Activated CD4-positive, alpha-beta memory T cell treated with anti-CD3 and anti-CD28 coated beads for 36 hours (primary cell): ENCODE measurements at places on chromosomes 13 and 19. TPM values are rescaled to one million over a fixed set of nuclear protein-coding genes. Genes with fewer than 3 reads are reported as not detected.
A peak's percentile ranks its signal among the peaks of the same experiment; 100 is the strongest.

- DNase-seq = no peak
Measured at GRCh38 chr13:54232700-54233099, 1204.1 kb downstream of the OLFM4 start.

GRCh38 chr13:80259159-80259558 is 81.8 kb downstream of the SPRY2 start:
- no peak for DNase-seq

GRCh38 chr13:100789481-100789880 is 114.9 kb upstream of the TMTC4 start:
- no peak for DNase-seq

- peak; percentile 28 for DNase-seq
Measured at GRCh38 chr13:35475212-35475959, 1.1 kb downstream of the MAB21L1 start.

GRCh38 chr19:30521937-30522336 is 149.8 kb downstream of the ZNF536 start:
- no peak for DNase-seq

DNA sequence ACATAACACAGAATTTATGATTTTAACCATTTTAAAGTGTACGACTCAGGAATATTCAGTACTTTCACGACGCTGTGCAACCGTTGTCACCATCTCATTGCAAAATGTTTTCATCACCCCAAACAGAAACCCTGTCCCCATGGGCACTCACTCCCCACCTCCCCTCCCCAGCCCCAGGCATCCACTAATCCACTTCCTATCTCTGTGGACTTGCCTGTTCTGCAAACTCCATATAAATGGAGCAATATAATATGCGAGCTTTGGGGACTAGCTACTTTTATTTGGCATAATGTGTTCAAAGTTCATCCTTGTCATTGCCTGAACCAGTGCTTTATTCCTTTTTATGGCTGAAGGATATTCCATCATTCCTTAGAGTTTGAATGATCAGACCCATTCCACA is 7.3 kb upstream of the INSR start:
- DNase-seq = no peak

- no peak for DNase-seq
Measured at GRCh38 chr19:10237702-10238101, 6.6 kb upstream of the S1PR2 start.

- DNase-seq = no peak
Measured at GRCh38 chr19:3336680-3337523, 29.5 kb upstream of the NFIC start.

GRCh38 chr13:43119206-43119605 is 95.8 kb downstream of the DNAJC15 start:
- no peak for DNase-seq

DNA sequence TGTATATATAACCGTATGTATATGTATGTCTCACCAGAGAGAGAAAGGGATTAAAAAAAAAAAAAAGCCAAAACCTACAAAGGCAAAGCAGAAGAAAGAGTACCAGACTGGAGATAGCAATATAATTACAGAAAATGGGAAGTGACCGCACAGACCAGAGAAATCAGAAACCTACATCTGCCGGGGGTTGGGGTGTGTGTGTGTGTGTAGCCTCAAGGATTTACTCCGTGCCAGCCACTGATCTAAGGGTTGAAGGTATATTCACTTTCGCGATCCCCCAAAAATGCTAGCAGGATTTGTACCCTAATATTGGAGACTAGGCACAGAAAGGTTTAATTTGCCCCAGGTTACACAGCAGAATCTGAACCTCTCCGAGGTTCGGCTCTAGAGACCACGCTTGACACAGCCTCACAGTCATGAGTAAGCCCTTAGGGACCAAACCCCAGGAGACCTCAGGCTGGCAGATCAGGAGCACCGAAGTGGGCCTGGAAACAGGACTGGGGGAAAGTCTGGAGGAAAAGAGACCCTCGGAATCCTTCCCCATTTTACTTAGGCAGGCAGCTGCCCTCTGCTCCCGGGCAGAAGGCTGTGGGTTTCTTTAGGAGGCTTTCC is 14.8 kb downstream of the ARL11 start:
- DNase-seq = no peak

- no peak for DNase-seq
Measured at GRCh38 chr13:101398191-101398590, 18.1 kb downstream of the NALCN start.

GRCh38 chr13:97321616-97322321 is 99.6 kb downstream of the MBNL2 start:
- no peak for DNase-seq

KANK3 gene
- total RNA-seq = 2.9 TPM

CEACAM20 gene
- total RNA-seq = not detected

GRIN2D gene
- 0.07 TPM for total RNA-seq

FAM124A gene
- 0.15 TPM for total RNA-seq

PRX gene
- total RNA-seq = 1.2 TPM

PNMA8B gene
- 0.07 TPM for total RNA-seq

ZNF665 gene
- 4.7 TPM for total RNA-seq

QPCTL gene
- 13.8 TPM for total RNA-seq
